Cerebellar nuclear complex (tissue), 1 donor: ENCODE measurements at places on chromosomes 2 and 18.

DNA sequence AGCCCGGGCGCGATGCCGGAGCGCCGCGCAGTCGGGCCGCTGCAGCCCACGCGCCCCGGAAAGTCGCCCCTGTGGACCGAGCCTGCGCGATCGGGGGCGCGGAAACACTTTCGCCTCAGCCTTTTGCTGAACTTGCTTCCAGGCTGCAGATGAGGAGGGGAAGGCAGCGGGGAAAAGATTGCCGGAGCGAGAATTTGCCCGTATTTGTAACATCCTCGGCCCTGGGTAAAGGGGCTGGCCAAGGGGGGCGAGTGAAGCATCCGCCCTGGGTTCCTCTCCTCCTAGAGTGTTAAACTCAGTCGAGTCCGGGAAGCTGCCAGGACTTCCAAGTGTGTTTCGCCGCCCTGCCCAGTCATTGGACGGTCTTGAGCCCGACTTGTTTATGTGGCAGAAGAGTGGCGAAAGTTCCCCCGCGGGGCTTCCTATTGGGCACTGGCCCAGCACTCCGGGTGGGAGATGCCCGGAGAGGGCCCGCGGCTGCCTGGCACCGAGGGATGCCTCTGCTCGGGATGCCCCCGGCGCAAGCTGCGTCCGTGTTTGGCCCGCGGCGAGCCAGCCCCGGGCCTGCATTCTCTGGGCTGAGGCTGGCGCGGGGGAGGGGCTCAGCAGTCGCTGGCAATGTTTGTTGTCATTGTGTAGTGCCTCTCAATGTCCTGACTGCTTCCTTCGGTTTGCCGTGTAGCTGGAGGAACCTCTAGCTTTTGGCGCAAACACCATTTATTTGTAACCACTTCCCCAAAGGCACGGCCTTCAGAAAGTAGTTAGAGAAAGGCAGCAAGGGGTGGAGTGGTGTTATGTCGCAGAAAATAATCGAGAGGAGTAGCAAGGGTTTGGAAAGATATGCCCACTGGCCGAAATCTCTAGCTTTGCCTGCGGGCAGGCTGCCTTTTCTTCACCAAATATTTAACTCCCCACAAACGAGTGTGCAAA lies 1.1 kb downstream of the CYBRD1 start:
- no peak for DNase-seq

DNA sequence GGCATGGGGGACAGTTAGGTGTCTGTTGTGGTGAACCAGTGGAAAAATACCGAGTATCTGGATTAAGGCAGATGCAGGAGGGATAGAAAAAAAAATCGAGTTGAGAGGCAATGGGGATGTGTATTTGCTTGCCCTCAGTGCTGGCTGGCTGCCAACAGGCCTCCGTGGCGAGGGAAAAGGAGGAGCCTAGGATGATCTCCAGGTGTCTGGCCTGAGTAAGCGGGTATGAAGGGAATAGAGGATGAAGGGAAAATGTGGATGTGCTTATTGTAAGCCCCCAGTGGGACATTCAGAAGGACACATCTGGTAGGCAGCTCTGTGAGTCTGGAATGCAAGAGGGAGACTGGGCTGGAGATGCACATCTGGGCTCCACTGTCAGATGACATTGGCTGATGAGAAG lies 22.8 kb downstream of the KCNS3 start:
- no peak for DNase-seq

- DNase-seq = no peak
Measured at GRCh38 chr2:188091220-188091619, 200.5 kb upstream of the GULP1 start.

DNA sequence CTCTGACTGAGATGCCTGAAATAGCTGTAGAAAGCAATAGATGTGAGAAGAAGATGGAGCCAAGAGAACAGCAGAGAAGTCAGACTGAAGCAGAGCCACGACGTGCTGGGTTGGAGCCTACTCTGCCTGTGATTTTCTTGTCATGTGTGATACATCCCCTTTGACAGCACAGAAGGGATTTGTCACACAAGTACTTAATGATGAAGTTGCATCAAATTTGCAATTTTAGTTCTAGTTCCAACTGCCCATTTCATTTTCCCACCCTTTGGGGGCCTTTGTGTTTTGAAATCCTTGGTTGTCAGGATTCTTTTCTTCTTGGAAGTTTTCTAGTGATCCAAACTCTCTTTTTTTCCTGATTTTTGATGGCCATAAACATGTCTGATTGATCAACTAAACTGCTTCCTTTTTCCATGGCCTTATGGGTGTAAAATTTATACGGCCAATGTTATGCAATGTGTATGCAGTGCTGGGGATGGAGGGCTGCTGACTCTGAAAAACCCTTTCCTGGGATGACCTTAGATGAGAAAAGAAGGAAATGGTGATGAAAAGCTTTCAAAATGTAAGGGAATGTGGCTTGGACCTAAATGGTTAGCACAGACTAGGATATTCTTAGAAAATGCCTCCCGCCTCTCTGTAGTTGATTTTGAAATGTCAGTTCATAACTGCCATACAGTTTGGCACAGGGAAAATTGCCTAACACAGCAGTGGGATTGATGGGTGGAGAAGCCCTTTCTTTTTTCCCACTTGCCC lies 9.6 kb upstream of the B3GNT2 start:
- DNase-seq = no peak

GRCh38 chr2:200025717-200026116 lies 70.3 kb downstream of the MAIP1 start:
- DNase-seq = peak; percentile 17
